ENCODE measurements at places on chromosomes 1 and 21.

- no peak for DNase-seq
Measured at GRCh38 chr1:207020709-207021107, 11.8 kb downstream of the C1orf116 start.

DNA sequence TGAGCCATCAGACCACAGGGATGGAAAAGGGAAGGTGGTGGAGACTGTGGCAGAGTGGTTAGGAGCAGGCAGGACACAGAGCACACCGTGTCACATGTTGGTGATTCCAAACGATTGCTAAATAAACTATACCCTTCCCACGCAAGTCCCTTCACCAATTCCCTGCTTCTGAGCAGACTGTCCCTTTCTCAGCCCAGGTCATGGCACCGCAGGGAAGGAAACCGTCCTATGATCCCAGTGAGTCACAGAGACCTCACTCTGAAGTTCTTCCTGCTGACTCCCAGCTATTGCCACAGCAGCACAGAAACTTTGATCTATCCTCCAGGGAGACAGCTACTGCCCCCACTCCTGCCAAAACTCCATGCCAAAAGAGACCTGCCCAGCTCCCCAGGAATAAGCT, 19.2 kb downstream of the RIMS3 start:
- no peak for DNase-seq

GRCh38 chr1:230771773-230772354, 24.7 kb downstream of the CAPN9 start:
- no peak for DNase-seq

DNA sequence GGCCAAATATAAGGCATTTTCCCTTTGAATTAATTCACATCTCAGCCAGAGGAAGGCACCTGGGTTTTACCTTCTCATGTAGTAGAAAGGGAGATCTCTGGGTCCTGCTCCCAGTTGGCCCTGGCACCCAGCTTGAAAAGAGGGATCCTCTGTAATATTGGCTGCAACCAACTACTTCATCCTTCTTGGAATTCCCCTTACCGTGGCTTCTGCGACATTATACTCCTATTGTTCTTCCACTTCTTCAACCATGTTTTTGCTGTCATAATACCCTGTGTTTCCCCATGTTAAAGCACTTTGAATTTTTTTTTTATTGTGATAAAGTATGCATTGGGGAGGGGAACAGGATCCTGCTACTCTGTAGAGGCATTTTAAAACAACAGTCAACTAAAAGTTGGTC, 26.8 kb downstream of the RNF220 start:
- DNase-seq, result no peak

GRCh38 chr1:156124557-156125483, 10.3 kb downstream of the LMNA start:
- DNase-seq, result no peak

DNA sequence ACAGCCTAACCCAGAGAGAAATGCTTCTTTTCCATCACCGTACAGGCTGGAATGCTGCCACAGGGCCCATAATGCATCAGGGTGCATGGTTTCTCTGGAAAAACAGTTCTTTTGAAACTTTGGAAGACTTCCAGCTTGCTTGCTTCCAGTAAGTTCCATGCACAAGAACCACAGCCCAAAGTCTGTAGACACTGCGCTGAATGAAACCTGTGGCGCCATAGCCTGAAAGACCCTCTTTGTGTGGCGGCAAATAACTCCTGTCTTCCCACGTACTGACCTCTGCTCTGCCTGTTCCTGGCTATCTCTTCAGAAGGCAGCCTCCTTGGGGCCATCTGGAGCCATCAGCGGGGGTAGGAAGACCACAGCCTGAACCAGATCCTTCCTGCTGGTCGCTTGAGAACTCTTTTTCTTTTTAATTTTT, 15.1 kb downstream of the MIIP start:
- DNase-seq, result no peak

- DNase-seq, result no peak
Measured at GRCh38 chr1:23168079-23168444, 594 bp downstream of the LUZP1 start.

DNA sequence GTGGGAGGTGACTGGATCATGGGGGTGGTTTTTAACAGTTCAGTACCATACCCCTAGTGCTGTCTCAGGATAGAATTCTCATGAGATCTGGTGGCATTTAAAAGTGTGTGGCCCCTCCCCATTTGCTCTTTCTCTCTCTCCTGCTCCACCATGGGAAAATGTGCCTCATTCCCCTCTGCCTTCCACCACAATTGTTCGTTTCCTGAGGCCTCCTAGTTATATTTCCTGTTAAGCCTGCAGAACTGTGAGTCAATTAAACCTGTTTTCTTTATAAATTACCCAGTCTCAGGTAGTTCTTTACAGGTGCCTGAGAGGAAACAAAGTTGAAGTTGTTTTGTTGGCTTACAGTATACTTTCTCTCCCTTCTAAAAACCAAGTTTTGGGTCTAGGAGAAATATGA, 23.1 kb upstream of the SLC22A15 start:
- DNase-seq, result no peak

DNA sequence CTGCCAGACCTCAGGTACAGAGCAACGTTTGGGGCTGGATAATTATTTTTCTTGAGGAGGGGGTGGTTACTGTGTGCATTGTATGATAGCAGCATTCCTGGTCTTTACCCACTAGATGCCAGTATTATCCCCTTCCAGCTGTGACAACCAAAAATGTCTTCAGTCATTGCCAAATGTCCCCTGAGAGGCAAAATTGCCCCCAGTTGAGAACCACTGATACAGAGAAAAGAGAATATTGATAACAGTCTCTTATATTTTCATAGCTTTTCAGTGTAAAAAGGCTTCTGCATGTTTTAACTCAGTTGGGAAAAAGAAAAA, 51.8 kb upstream of the SYT14 start:
- no peak for DNase-seq

DNA sequence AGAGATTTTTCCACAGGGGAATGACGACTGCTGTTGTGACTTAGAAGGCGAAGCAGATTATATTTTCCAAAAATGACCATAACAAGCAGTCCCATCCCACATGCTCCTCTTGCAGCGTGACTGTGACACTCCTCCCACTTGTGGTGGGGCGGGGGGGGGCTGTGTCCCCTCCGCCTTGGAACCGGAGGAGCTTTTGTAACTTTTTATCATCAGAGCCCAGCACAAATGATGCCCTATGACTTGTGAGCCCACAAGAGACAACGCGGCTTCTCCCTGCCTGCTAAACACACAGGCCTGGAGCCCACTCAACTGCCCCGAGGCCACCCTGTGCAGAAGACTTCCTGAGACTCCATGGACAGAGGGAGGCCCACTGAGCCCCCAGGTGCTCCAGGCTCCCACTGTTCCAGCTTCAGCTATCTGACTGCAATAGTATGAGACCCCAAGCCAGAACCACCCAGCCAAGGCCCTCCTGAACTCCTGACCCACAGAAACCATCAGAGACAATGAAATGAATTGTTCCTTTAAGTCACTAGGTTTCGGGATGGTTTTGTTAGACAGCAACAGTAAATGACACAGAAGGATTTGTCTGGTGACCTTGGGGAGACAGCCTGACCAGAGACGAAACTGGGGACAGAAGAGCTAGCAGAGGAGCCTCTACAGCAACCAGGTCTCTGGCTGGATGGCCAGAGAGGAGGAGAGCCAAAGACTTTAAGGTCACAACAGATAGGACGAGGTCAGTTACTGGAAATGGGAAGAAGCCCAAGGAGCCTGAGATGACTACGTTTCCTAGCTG, 58.8 kb downstream of the CAPZB start:
- no peak for DNase-seq

DNA sequence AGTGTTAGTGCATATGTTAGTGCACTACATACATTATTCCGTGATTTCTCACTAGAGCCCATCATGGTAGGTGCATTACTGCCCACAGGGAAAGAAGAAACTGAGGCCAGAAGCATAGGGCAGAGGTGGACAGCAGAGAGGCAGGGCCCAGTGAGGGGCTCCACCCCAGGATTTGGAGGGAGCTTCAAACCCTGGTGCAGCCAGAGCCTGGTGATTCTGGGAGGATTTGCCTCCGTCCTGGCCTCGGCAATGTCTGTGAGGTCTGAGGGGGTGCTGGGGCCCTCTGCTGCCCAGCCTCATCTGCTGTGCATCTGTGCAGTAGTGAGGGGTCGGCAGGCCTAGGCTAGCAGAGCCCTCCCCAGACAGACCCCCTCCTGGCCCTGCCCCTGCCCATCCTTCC, 22.8 kb downstream of the PPFIA4 start:
- DNase-seq, result no peak

DNA sequence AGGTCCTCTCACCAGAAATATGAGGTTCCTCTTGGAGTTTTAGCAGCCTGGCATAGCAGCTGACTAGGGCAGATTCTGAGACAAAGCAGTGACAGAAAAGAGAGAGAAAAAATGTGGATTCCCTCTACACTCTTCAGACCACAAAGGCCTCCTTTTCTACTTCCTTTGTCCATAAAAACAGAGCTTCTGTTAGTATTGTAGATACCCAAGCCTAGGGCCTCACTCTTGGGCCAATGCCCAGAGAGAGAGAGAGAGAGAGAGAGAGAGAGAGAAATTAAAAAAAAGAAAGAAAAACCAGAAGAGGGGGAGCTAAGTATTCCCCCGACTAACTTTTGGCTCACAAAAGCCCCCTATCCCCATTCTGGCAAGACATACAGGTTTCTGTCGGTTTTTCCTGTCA, 2.4 kb upstream of the ZRANB2 start:
- DNase-seq, result no peak

All from cerebellar nuclear complex (tissue), 1 donor.